ENCODE measurements at places on chromosomes 5 and 9.

- no peak for DNase-seq
Measured at GRCh38 chr5:79173626-79174025, 62.0 kb downstream of the BHMT start.

- no peak for DNase-seq
Measured at GRCh38 chr9:111161015-111161415, 122.7 kb upstream of the LPAR1 start.

DNA sequence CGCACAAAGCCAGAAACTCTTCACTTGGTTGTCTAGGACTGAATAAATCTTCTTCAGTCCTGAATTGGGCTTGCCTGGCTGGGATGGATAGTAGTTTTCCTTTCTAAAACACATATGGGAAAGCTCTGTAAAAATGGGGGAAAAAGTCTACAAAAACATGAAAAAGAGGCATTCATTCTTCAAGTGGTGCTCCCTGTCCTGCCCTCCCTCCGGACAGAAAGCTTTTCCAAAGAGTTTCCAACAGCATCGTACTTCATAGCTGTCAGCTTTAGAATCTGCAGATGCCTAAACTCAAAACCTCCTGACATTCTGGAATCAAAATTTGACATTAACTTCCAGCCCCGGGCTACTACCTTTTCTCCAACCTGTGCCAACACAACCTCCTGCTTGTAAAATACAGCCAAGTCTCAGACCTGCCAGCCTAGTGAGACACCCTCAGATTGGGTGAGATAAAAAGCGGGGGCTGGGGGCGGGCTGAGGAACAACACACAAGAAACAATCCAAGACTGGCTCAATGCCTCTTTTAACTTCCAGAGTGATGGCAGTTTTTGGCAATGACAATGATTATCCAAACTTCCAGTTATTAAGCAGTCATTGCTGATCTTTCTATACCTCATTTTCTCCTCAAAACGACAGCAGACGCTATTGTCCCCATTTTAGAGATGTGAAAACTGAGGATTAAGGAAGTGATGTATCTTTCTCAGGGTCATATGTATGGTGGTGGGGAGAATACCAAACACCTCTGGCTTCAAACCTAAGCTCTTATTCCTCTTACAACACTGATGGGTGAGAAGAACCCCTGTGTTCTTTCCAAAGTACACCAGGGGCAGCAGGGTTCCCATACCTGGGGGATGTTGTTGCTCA, 1.3 kb downstream of the TNC start:
- DNase-seq, result no peak

- no peak for DNase-seq
Measured at GRCh38 chr5:61817472-61818326, 485.6 kb downstream of the ZSWIM6 start.

DNA sequence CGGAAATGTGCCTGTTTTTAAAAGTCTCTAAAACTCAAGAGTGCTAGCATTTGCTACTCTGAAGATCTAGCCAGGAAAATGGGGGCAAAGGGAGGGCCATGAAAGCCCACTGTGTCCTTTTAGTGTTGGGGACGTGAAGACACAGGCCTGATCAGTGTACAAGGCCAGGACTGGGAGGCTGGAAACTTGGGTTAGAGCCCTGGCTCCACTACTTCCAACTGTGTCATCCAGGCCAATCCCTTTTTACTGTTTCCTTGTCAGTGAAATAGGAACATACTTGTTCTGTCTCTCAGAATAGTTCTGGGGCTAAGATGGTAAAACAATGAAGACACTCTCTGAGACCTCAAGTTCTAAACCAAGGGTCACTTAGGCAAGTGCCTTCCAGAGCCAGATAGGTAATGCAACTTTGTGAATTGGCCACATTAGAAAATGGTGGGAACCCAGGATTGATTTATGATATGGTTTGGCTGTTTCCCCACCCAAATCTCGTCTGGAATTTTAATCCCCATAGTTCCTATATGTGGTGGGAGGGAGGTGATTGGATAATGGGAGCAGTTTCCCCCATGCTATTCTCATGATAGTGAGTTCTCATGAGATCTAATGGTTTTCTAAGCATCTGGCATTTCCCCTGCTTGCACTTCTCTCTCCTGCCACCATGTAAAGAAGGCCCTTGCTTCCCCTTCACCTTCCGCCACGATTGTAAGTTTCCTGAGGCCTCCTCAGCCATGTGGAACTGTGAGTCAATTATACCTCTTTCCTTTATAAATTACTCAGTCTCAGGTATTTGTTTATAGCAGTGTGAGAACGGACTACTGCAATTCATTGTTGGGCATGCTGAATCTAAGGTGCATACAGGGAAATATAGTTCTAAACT, 30.4 kb upstream of the B4GALT1 start:
- peak; percentile 55 for DNase-seq
